ENCODE measurements at places on chromosomes 5 and 9.

DNA sequence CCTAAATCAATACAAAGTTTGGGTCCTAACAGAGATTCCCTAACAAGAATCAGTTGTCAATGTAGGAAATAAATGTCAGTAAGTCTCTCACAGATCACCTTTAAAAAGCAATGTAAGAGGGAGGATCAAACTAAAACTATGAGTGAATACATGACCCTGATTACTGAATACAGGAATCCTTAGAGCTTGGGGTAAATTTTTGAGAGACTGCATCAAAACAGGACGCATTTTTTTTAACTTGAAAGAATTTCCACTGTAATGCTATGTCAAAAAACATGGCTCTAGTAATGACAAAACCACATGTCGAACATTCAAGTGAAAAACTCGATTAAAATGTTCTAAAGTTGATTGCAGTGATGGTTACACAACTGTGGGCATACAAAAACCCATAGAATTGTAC, 21.9 kb downstream of the ZDHHC21 start:
- DNase-seq = no peak

- DNase-seq = no peak
Measured at GRCh38 chr5:129356846-129357245, 103.3 kb upstream of the ADAMTS19 start.

GRCh38 chr5:56534102-56534829, 281.1 kb upstream of the MAP3K1 start:
- peak; percentile 10 for DNase-seq

- no peak for DNase-seq
Measured at GRCh38 chr9:15977438-15977837, 424.6 kb downstream of the CCDC171 start.

DNA sequence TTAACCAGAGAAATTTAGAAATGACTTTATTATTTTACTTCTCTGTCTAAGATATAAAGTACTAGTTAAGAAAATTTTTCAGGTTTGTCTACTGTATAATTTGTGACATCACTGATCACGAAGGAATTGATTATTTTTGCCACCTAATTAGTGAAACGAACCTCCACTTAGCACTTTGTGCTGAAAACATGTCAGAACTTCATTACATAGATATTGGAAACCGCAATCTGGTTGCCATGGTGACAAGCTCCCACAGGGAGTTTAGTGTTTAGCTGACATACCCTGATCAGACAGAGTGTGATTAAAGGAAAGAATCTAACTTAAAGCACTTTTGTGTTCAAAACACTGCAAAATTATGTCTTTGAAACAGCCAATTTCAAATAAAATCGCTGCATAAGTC, 668.4 kb upstream of the CCNG1 start:
- no peak for DNase-seq

- DNase-seq = no peak
Measured at GRCh38 chr5:2899311-2899710, 147.8 kb upstream of the IRX2 start.

DNA sequence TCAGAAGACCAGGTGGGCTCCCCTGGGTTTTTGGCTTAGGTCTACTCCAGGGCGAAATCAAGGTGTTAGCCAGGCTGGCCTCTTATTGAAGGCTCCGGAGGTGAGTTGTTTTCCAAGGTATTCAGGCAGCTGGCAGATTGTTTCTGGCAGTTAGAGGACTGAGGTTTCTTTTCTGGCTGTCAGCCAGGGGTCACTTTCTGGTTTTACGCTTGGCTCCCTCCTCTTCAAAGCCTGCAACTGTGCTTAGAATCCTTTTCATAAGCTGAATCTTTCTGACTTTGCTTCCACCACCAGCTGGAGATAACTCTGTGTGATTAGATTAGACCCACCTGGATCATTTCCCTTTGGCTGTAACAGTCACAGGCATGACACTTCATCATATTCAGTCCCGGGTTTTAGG, 24.6 kb downstream of the RFK start:
- no peak for DNase-seq

DNA sequence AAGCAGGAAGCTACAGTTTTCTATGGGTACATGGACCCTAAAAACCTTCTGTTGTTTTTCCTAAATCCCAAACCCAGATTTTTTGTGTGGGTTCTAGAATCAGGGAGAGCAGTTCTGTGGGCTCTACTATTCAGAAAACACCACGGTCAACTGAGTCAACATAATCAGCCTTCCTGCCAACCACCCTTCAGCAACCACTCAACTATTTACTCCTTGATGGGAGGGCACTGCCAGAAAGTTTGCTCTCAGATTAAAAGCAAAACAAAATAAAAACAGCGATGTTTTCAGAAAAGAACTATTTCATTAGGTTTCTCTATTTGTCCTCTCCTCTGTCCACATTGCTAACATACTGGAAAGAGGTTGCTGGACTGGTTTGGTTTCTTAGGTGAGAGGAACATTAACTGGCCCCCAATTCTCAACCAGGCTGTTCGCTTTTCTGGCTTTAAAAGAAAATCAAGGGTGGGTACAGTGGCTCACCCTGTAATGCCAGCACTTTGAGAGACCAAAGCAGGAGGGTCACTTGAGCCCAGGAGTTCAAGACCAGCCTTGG, 72.3 kb downstream of the GCNT1 start:
- DNase-seq = no peak

DNA sequence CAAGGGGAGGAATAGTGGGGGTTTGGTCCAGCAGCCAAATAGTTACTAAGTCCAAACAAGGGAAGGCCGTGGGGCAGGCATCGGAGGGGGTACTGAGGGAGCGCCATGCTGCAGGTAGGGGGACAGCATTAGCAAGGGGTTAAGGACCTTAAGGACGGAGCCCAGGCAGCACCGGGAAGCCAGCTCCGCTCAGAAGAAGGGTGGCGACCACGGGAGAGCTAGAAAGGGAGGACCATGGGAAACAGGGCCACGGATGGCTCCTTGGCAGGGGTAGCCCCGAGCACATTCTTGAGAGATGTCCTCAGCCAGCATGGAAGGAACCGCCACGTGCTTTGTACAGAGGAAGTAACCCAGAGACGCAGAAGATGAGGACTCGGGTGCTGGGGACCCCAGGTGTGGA, 76.2 kb upstream of the STXBP1 start:
- DNase-seq = no peak

- DNase-seq = no peak
Measured at GRCh38 chr9:126862104-126862761, 1.8 kb downstream of the ZBTB34 start.

DNA sequence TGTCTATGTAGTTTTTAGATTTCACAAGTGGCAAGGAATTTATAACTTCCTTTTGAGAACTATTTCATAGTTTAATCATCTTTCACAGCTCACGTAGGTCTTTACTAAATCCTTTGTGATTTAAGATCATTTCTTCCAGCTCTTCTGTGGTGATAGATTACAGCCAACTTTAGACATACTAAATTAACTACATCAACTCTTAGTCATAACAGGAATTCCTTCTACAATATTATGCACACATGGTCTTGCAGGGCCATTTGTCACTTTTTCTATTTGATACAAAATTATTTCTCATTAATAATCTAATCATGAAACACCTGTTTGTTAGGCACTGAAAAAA, 208.4 kb downstream of the PDE4D start:
- no peak for DNase-seq

GRCh38 chr9:96256800-96257199, 45.2 kb downstream of the HSD17B3 start:
- no peak for DNase-seq

DNA sequence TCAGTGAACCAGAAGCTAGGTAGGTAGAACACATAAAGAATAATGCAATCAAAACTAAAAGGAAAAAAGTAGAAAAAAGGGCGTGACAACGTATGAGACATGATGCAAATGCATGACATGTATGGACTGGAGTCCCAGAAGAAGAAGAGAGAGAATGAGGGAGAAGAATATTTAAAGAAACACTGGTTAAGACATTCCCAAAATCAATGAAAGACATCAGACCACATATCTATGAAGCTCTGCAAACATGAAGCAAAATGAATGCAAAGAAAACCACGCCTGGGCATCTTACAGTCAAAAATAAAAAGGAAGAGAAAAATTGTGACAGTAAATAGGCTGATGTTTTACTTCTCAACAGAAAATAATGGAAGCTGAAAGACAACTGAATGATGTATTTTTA, 23.8 kb upstream of the NKD2 start:
- no peak for DNase-seq

DNA sequence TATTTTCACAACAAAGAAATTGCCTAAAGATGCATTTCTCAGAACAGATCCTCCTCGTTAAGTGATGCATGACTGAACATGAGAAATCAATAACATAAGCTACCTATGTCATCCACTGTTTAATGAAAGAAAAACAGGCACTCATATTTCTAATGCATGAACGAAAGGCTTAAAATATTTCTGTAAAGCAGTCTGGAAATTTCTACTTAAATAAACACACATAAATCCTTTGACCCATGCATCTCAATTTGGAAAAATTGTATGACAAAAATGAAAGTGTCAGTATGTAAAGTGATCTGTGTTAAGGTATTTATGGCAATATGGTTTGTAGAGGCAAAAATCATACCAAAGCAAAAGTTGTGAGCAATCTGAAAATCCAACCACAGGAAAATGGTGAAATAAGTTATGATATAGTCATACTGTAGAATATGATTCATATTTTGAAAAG, 399.2 kb upstream of the GRAMD2B start:
- DNase-seq = no peak

GRCh38 chr5:157599565-157599964, 24.0 kb upstream of the ADAM19 start:
- no peak for DNase-seq

- no peak for DNase-seq
Measured at GRCh38 chr9:3447788-3448187, 78.0 kb downstream of the RFX3 start.

DNA sequence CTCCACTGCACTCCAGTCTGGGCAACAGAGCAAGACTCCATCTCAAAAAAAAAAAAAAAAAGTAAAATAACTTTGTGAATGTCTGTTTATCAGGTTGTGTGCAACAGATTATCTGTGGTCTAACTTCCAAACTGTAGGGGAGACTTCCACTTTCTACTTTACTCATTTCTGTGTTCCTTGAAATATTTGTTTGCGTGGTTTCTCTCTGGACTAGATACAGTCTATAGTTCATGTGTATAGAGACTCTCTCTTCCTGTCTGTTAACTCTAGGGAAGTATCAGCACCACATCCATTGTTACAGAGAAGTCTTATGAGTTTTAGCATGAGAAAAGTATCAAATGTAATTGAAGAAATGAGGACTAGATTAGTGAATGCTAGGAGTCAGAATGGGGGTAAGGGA, 168.3 kb downstream of the LPAR1 start:
- no peak for DNase-seq

DNA sequence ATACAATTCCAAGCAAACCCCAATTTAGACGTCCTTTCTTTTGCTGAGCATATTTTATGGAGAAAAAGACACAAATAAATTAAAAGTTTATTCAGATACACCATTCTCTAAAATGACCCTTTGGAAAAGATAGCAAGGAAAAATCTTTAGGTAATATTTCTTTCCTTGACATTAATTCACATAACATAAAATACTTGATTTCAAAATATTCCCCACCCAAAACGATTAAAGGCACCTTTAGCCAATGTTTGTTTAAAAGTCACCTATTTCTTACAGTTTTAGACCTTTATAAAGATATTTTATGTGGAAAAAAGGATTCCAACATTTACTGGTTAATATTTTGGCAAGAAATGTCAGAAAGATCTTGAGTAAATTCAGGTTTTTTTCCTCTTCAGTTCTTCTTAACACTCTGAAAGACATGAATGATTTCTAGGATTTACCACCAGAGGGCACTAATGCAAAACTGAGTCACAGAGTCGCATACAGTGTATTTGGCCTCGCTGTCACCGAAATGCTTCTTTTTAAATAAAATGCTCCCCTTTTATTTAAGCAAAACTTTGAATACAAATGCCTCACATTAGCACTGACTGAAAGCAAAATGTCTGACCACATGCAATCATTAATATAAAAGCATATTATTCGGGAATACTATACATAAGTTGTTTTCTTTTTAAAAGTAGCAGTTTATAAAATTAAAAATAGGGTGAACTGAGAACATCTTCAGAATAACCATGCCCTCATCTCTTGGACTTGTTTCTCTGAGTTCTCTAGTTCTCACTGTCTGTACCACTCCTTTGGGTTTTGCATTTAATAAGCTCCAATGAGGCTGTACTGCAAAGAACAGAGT, 122.5 kb downstream of the SLC1A3 start:
- DNase-seq = no peak

DNA sequence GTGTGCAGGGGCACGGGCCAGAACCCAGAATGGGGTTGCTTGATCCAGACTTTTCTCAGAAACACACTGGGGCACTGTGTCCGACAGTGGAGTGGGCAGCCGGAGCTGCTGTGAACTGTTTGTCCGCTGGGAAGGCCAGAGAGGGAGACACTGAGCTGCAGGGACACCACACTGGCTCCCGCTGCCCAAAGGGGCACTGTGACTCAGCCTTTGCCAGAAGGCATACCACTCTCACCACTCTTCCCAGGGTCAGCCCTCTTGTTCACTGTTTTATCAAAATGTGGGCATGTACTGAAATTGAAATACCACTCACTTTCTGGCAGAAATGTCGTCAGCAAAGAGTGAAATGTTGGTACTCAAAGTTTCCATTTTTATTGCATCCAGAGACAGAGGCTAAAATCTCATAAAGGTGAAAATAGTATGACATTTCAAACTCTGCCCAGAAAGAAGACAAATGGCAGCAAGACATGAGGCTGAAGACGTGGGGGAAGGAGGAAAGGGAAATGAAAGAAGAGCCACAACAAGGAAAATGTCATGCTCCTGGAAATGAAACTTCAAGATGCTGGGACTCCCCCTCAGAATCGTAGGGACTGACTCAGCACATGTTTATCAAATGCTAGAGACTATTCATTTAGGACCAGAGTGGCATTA, 4.5 kb upstream of the IL7R start:
- DNase-seq = no peak

DNA sequence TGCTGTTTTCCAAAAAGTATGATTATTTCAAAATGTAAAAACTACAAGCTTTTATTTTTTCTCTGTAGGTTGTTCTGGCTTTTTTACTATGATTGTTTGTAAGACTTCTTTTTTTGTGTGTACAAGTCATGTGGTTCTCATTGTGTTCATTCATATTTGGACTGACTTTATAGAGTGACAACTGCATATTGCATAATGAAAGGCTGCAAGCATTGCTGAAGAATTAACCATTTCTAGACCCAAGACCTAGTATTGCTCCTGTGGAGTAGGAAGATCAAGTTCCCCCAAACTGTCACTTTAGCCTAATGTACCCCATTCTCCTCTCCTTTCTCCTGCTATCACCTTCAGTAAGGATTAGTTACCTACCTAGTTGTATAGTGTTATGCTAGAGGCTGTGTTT, 10.0 kb downstream of the MAP1B start:
- DNase-seq = no peak

DNA sequence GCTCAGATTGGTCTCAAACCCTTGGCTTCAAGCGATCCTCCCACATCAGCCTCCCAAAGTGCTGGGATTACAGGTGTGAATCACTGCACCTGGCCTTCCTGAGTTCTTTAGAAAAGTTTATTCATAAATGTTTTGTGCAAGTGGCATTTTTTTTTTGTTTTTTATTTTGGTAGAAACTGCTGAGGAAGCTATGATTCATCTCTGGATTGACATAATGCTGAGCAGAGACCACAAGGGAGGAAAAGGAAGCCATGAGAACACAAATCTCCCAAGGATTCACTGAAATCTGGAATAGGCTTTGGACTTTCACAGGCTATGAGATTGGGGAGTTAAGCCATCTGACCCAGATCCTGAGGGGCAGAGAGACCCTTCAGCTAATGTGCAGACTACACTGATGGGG, 3.4 kb upstream of the SLC46A2 start:
- DNase-seq = no peak
